ENCODE measurements at places on chromosomes 7 and 10.

GRCh38 chr10:75887992-75888680, 456.7 kb downstream of the LRMDA start:
- DNase-seq, result no peak

GRCh38 chr7:55345292-55345691, 19.8 kb upstream of the LANCL2 start:
- DNase-seq, result no peak

- DNase-seq, result no peak
These were observed 4.6 kb upstream of the TWIST1 start for GRCh38 chr7:19121977-19122588.

DNA sequence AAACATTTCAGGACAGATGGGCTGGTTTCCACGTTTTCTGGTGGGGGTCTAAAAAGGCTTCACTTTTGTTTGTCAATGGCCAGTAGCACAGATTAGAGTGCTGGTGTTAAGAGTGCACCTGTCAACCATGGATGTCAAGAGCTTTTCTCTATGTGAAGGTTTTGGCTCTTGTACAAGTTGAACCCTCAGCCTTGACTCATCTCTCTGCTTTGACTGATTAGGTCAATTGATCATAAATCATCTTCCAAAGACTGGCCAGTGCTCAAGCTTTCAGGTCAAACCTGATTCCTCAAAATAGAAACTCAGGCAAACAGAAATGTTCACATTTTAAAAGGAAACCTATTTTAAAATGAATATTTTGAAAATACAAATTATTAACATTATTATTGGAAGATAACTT, 59.6 kb upstream of the SP4 start:
- DNase-seq, result no peak

DNA sequence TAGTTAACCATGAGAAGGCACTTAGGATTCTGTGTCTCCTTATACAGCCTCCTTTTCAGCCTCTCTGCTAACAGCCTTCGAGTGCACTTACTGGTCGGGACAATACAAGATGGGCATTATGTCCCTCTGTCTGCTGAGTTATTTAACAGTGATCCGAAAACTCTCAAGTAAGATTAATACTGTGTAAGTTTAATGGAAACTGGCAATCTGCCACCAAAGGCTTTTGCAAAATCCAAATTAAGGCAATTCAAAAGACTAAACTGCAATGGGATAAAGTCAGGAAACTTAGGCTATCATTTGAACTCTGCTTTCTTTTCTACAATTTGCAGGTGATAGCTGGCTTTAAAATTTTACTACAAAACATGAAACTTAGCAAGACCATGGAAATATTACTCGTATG, 477.8 kb downstream of the TFEC start:
- DNase-seq, result no peak

- DNase-seq, result no peak
These were observed 95.6 kb upstream of the ASAH2 start for GRCh38 chr10:50346942-50347341.

DNA sequence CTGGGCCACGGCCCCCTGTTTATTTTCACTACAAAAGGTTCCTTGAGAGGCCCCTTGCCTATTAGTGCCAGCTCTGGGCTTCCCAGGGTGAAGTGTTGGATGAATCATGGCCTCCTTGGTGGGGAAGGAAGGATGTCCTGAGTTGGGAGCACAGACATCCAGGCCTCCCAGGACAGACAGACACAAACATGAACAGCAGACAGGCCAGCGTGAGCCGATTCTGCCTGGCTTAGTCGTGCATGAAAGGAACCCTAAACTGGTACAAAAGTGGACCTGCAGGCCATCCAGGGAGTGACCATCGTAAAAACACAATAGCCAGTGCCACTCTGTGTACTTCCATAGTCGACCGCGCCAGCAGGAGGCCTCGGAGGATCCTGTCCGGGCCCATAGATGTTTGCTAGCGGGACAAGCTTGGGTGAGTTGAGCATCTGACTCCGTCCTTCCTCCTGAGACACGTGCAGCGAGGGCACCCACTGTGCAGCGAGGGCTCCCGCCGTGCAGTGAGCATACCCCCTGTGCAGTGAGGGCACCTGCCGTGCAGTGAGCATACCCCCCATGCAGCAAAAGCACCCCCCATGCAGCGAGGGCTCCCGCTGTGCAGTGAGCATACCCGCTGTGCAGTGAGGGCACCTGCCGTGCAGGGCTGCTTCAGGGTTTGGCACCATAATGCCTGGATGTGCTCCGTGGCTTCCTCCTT, 51.3 kb upstream of the PRKAR1B start:
- DNase-seq, result no peak

GRCh38 chr7:21454182-21454581, 26.3 kb downstream of the SP4 start:
- DNase-seq, result no peak

- no peak for DNase-seq
These were observed 410.4 kb downstream of the INHBA start for GRCh38 chr7:41292487-41292886.

- no peak for DNase-seq
These were observed 124.9 kb downstream of the CSTF2T start for GRCh38 chr10:51574248-51575048.

- no peak for DNase-seq
These were observed 31.0 kb upstream of the OPALIN start for GRCh38 chr10:96389785-96390184.

DNA sequence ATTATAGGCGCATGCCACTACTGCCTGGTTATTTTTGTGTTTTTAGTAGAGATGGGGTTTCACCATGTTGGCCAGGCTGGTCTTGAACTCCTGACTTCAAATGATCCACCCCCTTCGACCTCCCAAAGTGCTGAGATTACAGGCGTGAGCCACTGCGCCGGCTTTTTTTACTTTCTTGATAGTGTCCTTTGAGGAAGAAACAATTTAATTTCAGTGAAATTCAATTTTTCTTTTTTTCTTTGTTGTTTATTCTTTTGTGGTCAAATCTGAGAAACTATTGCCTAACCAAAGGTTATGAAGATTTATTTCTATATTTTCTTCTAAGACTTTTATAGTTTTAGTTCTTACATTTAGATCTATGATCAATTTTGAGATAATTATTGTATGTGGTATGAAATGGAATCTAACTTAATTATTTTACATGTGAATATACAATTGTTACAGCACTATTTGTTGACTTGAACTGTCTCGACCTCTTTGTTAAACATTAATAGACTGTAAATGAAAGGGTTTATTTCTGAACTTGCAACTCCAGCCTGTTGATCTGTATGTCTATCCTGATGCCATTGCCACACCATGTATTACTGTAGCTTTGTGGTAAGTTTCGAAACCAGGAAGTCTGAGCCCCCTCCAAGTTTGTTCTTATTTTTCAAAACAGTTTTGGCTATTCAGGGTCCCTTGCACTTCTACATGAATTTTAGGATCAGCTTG, 19.8 kb upstream of the RASSF4 start:
- no peak for DNase-seq

DNA sequence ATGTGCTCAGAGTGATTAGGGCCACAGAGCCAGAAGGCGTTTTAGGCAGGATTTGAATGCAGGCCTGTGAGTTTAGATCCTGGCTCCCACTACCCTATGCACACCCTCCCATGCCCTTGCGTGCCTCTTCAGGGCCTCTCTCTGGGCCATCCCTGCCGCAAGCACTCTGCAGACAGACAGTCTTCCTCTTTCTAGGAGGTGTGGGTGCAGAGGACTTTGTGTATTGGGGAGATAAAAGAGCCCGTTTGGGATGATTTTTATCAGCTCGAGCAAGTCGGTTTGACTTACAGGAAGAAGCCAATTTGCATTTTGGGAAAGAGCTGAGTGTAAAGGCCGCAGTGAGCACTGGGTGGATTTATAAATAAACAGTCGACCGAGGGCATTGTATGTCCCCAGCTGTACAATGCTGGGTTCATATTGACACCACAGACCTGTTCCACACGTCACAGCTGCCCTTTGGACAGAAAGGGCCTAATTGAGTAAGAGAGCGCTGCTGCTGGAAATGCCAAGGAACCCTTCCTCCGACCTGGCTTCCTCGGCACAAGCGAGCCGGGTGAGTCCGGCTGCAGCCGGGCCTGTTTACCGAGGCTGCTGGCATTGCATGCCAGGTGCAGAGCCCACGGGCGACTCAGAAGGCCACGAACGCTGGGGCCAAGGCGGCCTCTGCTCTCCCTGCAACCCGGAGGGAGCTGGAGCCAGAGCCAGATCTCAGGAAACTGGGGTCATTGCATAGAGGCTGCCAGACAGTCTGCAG, 25.1 kb downstream of the ZMIZ1 start:
- peak; percentile 65 for DNase-seq

DNA sequence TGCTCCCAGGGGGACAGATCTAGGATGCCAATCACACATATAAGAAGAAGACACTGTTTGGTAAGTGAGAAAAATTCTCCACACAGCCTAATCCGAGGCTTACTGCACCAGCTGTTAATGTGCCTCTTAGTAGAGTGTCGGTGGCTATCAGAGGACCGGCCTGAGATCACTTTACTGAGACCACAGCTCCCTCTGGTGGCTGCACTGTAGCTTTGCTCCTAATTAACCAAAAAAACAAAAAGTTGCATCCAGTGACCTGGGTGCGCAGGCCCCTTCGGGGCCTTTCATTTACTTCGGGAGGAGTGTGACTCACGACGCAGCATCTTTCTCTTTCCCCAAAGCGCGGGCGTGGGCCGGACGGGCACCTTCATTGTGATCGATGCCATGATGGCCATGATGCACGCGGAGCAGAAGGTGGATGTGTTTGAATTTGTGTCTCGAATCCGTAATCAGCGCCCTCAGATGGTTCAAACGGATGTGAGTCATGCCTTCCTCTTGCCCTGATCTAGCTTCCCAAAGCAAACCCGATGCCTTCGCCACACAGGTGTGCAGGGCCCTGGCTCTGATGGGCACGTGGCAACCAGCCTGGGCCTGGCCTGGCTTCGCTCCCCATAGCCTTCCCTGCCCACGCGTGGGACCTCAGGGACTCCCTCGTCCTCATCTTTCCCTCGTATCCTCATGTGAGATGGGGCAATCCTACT, 56.7 kb downstream of the MKI67 start:
- DNase-seq, result peak; percentile 59

DNA sequence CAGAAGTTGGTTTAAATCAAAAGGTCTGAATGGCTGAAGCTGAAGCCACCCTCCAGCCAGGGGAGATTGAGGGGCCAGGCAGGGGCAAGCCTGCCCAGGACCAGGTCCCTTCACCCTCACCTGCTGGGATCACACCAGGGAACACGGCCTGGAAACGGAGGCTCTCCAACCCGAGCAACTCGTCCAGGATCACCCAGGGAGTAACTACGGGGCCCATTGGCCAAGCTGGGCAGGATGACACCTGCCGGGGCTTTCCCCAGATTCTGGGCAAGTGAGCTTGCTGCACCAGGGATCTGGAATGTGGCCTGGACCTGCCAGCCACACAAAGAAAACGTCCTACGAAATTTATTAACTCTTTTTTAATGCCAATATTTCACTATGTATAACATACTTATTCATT, 30.4 kb upstream of the PPP2R2D start:
- no peak for DNase-seq

GRCh38 chr10:72310636-72311035, 36.9 kb downstream of the DDIT4 start:
- no peak for DNase-seq

- no peak for DNase-seq
These were observed 8.8 kb downstream of the CHST3 start for GRCh38 chr10:71972746-71973695.

- no peak for DNase-seq
These were observed at the start of gene CALHM1 for GRCh38 chr10:103458720-103459119. Gene CALHM1 (minus strand): TSS chr10:103458900. CDS start chr10:103458751, 149 bp downstream.

All from HuH-7.5 (cell line).